ENCODE measurements at places on chromosomes 3 and 15.

DNA sequence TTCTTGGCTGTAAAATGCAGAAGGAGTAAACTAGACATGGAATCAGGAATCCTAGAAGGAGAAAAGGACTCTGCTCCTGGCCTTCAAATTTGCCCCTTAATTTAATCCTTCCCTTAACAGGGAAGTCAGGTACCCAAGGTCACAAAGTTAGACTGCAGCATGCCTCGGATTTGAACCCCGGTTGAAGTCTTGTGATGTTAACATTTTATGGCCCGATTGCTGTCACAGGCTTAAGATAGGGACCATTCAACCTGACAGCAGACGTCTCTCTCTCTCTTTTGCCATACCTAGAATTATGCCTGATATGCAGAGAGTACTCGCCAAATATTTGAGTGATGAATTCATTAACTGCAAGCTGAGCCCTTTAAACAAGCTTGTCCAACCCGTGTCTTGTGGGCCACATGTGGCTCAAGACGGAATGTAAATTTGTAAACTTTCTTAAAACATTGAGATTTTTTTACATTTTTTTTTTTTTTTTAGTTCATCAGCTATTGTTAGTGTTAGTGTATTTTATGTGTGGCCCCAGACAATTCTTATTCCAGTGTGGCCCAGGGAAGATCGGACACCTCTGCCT lies 217.2 kb downstream of the THSD4 start:
- no peak for DNase-seq

DNA sequence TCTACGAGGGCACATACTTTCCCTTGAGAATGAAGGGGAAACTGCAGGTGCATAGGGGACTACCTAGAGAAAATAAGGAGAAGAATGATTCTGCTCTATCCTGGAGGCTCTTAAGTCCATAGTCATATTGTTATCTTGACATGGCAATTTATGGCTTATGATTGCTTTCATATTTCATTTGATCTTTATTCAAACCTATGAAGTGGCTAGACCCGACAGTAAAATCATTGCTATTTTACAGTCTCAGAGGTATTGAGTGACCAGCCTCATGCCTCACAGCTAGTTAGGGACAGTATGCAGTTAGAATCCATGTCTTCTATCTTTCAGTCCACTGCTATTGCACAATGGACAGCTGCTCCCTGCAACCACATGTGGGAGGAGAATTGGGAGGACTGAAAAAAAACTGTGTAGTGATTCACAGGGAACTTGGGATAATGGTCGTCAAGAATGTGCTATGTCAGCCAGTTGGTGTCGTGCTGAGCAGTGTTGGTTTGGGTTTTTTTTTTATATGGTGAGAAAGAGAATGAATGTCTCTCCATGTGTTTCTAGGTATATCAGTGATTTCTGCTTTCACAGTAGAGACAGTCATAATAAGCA lies 63.2 kb upstream of the SPPL2A start:
- DNase-seq, result peak; percentile 88

DNA sequence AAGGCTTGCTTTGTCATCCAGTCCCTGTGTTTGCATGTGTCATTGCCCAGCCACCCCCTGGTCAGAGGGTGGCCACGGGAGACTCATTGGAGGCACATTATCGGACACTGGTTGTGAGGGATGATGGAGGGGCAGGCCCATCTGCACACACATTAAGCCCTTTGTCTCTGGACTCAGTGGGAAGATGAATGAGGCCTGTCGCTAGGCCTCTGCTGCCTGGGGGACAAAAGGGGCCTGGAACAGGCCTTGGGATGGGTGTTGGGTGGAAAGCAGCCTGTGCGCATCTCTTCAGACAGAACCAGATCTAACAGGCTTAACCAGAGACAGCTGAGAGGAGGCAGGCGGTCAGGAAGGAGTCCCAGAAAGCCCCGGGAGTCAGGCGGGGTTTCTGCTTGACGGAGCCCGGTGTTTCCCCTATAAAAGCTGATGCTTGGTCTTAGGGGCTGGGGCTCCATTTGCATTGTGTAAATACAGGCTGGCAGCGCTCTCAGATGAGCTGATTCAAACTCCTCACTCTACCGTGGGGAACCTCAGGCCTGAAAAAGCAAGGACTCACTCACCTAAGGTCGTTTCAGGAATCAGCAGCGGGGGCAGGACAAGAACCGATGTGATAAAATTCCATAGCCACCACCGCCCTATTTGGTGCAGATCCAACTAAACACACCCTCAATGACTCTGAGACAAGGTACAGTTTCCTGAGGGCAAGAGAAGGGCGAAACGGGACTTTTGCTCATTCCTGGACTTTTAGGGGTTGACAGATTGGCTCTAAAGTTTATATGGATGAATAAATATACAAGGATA lies 17.1 kb upstream of the SKIC8 start:
- DNase-seq, result no peak

- peak; percentile 52 for DNase-seq
Observed at GRCh38 chr15:56919609-56920366, 1.3 kb downstream of the TCF12 start.

DNA sequence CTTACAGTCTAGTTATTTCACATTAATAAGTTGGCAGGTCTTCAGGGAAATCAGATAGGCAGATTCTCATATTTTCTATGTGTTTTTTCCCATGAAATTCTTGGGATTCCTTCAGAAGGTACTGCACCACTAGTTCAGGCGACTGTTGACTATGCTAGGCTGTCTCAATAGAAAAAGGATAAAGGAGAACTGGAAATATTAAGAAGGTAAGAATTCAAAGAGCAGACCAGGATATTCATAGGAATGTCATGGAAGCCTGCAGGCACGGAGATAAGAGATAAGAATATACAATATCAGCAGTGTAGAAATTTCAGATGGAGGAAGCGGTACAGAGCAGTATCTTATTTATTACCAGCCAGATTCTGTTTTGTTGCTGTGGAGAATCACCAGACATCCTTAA lies 432.1 kb upstream of the MDFIC2 start:
- DNase-seq, result no peak

GRCh38 chr15:69849232-69849610 lies 248.5 kb downstream of the TLE3 start:
- no peak for DNase-seq

GRCh38 chr3:155281912-155282311 lies 11.6 kb downstream of the STRIT1 start:
- DNase-seq, result no peak

GRCh38 chr3:122697952-122698620 lies 17.4 kb downstream of the PARP14 start:
- DNase-seq, result no peak

DNA sequence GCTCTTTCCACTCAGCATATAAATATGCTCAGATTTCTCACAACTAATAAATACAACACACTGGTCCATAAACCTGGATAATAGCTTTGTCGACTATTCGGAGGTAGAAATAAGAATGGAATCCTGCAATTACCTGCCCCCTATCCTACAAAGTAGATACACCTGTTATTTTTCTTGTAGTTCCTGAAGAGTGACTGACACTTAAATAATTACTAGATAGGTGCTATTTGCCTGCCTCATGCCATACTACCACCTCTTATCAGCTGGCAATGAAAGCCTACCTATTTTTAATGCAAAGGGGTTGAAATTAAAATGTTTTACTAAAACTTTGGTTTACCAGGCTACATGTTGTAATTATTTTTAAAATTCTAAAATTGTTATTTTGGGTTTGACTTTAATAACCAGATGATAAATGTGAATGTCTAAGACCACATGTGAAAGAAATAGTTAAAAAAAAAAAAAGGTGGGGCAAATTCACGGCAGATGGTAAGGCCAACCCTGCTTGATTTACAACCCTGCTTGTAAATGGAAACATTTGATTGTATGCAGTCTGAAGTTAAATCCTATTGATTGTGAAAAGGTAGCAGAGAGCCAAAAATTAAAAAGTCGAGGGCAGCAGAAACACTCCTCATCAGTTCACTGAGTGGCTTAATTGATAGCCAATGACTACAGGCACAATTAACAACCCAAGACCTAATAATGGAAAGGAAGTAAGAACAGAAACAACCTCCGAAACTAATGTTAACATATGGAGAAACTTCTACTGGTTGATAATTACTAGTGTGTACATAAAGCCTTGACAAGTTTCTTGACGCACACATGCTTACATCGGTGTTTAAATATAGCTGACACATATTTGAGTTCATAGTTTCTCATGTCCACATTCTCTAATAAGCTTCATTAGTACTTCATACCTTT lies 8.9 kb downstream of the PEAK1 start:
- DNase-seq, result no peak

DNA sequence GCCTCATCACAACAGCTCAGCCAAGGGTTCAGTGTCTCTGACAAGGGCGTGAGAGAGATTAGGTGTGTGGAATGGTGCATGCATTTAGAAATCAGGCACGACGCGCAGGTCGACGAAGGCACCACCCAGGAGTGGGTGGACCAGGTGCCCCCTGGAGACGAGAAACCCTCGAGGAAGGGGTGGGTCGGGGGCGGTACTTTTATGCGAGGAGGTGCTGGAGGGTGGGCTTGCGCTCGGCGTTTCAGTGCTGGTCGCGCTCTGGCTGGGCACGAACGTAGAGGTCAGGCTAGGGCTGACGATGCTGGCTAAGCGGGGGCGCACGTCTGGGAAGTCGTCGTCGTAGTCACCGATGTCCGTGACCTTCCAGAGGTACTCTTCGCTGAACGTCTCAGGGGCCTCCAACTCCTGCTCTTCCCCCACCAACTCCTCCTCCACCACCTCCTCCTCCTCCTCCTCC lies 393 bp downstream of the ERICH6 start:
- no peak for DNase-seq

All from HT1080 (cell line).